ENCODE measurements at places on chromosomes 13 and 19. TPM values are rescaled to one million over a fixed set of nuclear protein-coding genes. Genes with fewer than 3 reads are reported as not detected.

The CCDC169 gene
- not detected for total RNA-seq

The RPL28 gene
- total RNA-seq = 1,501 TPM

The CCNA1 gene
- 1.5 TPM for total RNA-seq

The PPP5C gene
- total RNA-seq = 48.9 TPM

The DKKL1 gene
- 0.92 TPM for total RNA-seq

The ZNF541 gene
- 0.89 TPM for total RNA-seq

The PPM1N gene
- 1.8 TPM for total RNA-seq

The TMEM145 gene
- total RNA-seq = not detected

The RNASEH2A gene
- 10.9 TPM for total RNA-seq

The ICAM3 gene
- total RNA-seq = 33.0 TPM

The POGLUT2 gene
- total RNA-seq = 5.9 TPM

The PSG4 gene
- not detected for total RNA-seq

The LILRA1 gene
- total RNA-seq = 7.6 TPM

The CEACAM4 gene
- total RNA-seq = 5.6 TPM

The ZNF548 gene
- total RNA-seq = 19.6 TPM

The ADGRE1 gene
- total RNA-seq = 1.8 TPM

The FFAR3 gene
- total RNA-seq = not detected

The ZNF681 gene
- total RNA-seq = 1.7 TPM
